ENCODE measurements at places on chromosomes 4 and X.
A peak's percentile ranks its signal among the peaks of the same experiment; 100 is the strongest.

GRCh38 chr4:7902101-7902553 lies 37.5 kb downstream of the AFAP1 start:
- no peak for DNase-seq

GRCh38 chr4:141871086-141871770 lies 234.8 kb downstream of the IL15 start:
- no peak for DNase-seq

DNA sequence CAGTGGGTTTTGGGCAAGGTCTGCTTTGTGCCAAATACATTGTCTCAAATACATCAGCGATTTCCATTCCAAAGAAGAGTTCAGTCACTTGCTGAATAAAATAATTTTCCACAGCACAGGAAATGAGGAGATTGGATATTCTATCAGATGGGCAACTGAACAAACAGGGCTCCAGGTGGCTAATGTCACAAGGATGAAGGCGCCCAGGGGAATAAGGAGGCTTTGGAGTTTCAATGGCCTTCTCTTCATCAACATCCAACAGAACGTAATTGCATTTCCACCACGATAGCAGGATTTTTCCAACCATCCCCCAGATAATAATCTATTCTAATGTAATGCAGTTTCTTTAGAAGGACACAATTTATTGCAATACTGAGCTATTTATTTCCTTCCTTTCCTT lies 104.7 kb upstream of the KLHL13 start:
- DNase-seq: no peak

GRCh38 chr4:75432683-75433082 lies 81.5 kb downstream of the RCHY1 start:
- DNase-seq: no peak

- DNase-seq: no peak
Observed at GRCh38 chrX:20421275-20421674, 154.6 kb upstream of the RPS6KA3 start.

DNA sequence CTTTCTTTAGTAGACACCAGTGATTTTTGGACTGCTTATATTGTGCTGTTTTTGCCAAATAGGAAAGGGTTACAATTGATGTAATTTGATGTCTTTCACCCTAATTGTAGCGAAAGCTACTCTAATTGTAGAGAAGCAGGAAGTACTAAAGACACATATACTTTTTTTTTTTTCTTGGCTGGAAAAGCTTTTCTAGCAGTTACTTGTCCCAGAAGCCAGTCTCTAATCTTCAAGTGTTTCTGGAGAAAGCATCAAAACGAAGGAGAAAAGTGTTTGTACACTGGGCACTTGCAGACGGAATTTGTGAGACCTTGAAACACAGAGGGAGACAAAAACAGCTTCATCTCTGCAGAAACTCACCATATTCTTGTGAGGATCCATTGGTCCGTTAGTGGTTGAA lies 616.5 kb upstream of the LCORL start:
- DNase-seq: no peak

GRCh38 chrX:153650959-153651358 lies 4.0 kb downstream of the DUSP9 start:
- DNase-seq: no peak

DNA sequence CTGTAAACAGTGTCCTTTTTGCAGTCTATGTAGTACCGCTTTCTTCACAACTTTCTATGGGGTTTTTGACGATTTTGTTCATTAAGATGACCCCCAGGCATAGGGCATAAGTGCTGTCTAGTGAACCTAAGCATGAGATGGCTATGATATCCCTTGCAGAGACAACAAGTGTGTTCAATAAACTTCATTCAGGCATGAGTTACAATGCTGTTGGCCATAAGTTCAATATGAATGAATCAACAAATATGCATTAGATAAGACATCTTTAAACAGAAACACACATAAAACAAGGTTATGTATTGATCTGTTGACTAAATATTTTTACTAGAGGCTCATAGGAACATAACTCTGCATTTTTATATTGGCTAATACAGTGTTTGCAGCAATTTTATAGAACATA lies 1322.0 kb downstream of the ARAP2 start:
- no peak for DNase-seq

DNA sequence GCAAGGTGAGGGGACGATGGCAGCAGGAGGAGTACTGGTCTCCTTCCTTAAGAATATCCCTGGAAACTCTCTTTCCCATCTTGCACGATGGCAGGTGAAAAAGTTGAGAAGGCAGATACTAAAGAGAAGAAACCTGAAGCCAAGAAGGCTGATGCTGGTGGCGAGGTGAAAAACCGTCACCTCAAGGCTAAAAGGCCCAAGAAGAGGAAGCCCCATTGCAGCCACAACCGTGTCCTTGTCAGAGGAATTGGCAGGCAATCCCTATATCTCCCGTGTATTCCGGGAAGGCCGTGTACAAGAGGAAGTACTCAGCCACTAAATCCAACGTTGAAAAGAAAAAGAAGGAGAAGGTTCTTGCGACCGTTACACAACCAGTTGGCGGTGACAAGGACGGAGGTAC lies 40.0 kb downstream of the CRLF2 start:
- no peak for DNase-seq

- DNase-seq: no peak
Observed at GRCh38 chrX:2325076-2325784, 175.5 kb downstream of the DHRSX start.

DNA sequence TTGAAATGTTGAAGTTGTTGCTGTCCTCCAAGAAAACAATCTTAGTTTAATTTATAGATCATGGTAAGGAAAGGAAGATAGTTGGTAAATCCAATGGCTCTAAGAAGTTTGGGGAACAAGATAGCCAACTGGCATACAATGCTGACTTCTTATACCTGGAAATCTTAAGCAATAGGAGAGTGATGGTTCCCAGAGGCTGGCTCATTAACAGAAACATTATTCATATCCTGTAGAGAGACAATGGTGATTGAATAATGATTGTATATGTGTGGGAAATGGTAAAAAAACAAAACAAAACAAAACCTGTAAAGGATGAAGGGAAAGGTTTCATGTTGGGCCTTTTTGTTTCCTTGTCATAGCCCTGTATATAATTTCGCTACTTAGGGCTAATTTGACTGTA lies 174.9 kb upstream of the CTSO start:
- no peak for DNase-seq

GRCh38 chr4:2691952-2692435 lies 64.1 kb downstream of the TNIP2 start:
- DNase-seq: no peak

- DNase-seq: no peak
Observed at GRCh38 chr4:98778206-98778605, 119.8 kb upstream of the TSPAN5 start.

GRCh38 chr4:183321079-183321478 lies 1.0 kb upstream of the CLDN22 start:
- DNase-seq: no peak

DNA sequence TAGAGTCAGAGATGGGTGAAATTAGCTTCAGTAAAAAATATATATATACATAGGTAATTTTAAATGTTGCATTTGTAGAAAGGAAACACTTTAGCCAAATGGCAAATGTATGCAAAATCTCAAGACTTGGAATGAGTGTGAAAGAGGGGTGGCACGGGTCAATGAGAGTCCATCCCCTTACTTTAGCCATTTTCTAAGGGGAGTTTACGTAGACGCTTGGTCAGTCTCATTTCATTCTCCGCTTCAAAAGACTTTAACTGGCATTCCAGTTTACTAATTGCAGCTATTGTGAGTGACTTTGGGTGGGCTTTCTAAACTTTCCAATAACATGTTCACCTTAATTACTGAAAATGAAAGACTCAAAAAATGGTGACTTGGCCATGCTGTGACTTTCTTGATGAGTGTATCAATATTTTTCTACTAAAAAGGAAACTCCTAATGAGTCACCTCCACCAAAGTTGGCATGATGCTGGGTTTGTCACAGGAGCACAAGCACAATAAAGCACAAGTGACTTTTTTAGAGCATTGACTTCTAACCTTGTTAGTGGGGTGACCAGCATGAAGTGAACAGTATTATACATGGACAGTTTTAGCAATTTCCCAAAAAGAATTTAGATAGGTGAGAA lies 356.0 kb upstream of the RASGEF1B start:
- DNase-seq: peak; percentile 24

GRCh38 chrX:16695079-16695676 lies 17.3 kb downstream of the CTPS2 start:
- DNase-seq: peak; percentile 45

- no peak for DNase-seq
Observed at GRCh38 chrX:17737710-17737985, 355 bp downstream of the SCML1 start.

- no peak for DNase-seq
Observed at GRCh38 chr4:37662251-37662650, 23.9 kb downstream of the RELL1 start.

GRCh38 chr4:13427599-13428325 lies 56.4 kb downstream of the RAB28 start:
- no peak for DNase-seq

GRCh38 chr4:47373174-47373573 lies 90.3 kb downstream of the COMMD8 start:
- DNase-seq: no peak
